ENCODE measurements at places on chromosomes 11 and 22. TPM values are rescaled to one million over a fixed set of nuclear protein-coding genes. Genes with fewer than 3 reads are reported as not detected.

DNA sequence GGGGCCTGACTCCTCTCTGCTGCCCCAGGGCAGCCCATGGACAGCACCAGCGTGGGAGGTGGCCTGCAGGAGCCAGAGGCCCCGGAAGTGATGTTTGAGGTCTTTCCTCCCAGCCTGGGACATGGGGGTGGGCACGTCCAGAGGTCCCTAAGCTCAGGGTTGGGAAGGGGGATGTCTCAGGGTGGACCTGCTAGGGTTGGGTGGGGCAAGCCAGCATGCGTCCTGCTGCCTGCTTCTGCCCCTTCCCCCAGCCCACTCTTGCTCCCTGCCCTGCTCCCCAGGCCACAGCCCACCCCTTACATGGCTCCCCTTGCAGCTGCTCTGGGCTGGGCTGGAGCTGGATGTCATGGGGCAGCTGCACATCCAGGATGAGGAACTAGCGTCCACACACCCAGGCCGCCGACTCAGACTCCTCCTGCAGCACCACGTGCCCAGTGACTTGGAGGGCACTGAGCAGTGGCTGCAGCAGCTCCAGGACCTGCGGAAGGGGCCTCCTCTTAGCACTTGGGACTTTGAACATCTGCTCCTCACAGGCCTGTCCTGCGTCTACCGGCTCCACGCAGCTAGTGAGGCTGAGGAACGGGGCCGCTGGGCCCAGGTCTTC lies 1.3 kb downstream of the FAM180B start:
- DNase-seq = no peak
- H3K27me3 ChIP-seq = peaks cover 4% of the 10 kb centered on the region
- no peak overlapping the region for H3K27ac ChIP-seq
- peaks cover 10% of the 10 kb centered on the region for H3K36me3 ChIP-seq
- H3K4me1 ChIP-seq = peaks cover 6% of the 10 kb centered on the region

DNA sequence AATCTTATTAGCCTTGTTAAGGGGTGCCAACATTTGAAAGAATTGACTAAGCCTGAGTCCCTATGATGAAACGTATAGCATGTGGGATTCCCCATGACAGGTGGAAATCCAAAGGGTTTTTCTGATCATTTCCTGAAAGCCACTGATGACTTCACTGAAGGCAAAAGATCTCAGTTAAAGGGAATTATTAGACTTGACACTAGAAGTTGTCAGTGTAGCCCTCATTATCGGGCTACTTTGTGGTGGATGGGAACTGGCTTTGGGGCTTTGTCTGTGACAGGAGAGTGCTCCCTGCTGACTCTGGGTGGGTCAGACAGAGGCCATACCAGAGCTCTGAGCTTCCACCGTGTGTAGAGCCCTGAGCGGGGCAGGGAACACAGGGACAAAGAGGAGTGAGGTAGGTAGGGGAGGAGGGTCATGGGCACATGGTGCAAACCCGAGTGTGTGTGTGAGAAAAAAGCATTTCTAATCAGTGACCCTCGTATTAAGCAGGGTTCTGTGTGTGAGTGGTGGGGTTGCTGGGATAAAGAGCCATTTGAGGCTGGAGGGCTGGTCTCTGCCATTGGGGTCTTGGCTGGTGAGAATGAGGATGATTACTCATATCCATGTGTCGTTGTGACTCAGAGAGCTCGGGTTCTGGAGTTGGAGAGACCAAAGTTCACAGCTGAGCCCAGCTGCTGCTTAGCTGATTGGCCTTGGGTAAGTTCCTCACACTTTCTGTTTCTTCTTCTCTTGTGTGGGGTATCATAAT lies 101.1 kb downstream of the GRIK4 start:
- H3K27me3 ChIP-seq = peaks cover 2% of the 10 kb centered on the region
- peaks cover 17% of the 10 kb centered on the region for H3K4me1 ChIP-seq
- no peak for DNase-seq
- no peaks in the 10 kb centered on the region for H3K36me3 ChIP-seq
- no peak overlapping the region for H3K4me3 ChIP-seq

DNA sequence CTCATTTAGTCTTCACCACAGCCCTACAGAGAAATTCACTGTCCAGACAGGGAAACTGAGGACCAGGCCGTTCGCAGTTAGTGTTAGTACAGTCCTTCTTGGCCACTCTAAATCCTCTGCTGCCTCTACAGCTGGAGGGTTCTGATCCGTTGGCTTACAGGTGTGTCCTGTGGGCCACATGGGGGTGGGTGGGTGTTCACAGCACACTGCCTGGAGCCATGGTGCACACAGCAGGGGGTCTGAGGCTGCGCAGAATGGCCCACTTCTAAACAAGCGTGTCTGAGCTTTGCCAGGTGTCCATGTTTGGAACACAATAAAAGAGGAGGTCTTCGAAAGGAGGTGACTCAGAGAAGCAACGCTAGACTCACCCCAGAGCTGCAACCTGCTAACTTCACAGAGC lies 249.0 kb downstream of the ST3GAL4 start:
- no peaks in the 10 kb centered on the region for H3K4me1 ChIP-seq
- DNase-seq = no peak
- no peaks in the 10 kb centered on the region for H3K36me3 ChIP-seq
- no peak overlapping the region for H3K27ac ChIP-seq

DNA sequence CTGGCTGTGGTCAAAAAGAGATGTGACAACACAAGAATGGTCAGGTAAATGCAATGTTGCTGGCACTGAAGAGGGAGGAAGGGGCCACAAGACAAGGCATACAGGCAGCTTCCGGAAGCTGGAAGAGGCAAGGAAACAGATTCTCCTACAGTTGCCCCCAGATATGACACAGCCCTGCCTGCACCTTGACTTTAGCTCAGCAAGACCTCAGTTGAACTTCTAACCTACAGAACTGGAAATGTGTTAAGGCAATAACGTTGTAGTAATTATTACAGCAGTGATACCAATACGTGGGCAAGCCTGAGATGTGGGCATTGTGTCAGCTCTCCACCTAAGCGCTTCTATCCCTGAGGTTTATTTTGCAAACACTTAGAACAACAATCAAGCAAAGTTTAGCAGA lies 4.2 kb upstream of the KIAA0930 start:
- DNase-seq = no peak
- H3K36me3 ChIP-seq = peaks cover 2% of the 10 kb centered on the region
- no peak overlapping the region for H3K27ac ChIP-seq
- no peak overlapping the region for H3K4me3 ChIP-seq

- H3K27me3 ChIP-seq = no peaks in the 10 kb centered on the region
- DNase-seq = no peak
- H3K36me3 ChIP-seq = no peaks in the 10 kb centered on the region
Measured at GRCh38 chr11:70547821-70548670, 149.7 kb downstream of the CTTN start.

DNA sequence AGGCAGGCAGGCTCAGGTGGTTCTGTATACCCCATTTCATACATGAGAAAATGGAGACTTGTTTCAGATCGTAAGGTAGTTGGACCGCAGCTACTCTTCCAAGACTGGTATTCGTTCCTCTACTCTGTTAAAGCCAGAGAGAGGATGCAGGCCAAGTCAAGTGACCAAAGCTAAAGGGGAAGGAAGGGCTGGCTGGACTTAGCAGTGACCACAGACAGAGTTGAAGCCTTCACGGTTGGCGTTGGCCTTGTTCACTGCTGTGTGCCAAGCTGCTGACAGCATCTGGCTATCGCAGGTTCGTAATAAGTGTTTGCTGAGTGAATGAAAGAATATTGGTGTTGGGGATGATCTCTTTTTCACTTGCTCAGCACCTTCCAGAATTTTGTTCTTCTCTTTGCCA lies 64.2 kb downstream of the PTPRJ start:
- no peaks in the 10 kb centered on the region for H3K27me3 ChIP-seq
- peaks cover 72% of the 10 kb centered on the region for H3K4me1 ChIP-seq
- peak overlapping the region; percentile 76 for H3K27ac ChIP-seq
- no peak for DNase-seq
- H3K4me3 ChIP-seq = no peak overlapping the region

Gene IGSF9B
- total RNA-seq = 73.6 TPM

DNA sequence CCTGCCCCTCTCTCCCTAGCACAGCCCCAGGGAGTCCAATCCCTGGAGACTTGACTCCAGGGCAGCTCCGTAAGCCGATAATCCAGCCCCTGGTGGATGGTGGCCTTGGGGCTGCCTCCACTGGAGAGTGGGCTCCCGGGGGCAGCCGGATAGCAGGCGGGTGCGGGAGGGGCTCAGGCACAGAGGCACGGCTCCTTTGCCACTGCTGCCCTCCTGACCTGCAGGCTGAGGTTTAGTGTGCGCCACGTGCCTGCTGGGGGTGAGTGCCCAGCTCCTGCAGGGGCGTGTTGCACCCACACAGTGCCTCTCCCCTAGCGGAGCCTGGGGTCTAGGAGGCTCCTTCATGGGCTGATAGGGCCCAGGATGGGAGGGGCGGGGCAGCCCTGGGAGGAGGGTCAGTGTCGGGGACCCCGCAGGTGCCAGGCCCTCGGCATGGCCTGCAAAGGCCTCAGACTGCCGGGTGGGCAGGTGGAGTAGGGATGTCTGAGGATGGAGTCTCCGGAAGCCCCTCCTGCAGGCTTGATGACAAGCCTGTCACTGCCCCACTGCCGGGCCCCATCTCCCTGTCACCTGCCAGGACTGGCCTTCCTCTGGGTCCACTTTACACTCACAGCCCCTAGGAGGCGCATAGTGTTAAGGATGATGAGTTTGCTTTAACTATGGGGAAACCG lies 5.6 kb downstream of the DUSP8 start:
- H3K4me3 ChIP-seq = no peak overlapping the region
- no peaks in the 10 kb centered on the region for H3K4me1 ChIP-seq
- no peaks in the 10 kb centered on the region for H3K36me3 ChIP-seq
- no peak overlapping the region for H3K27ac ChIP-seq
- DNase-seq = no peak

Measured in activated T-helper 1 cell treated with anti-CD3 and anti-CD28 coated beads, Interleukin-12 subunit alpha, Interleukin-12 subunit beta, Interleukin-2, Interleukin-4 antibody, amounts not matched to agents 30 ng/mL and 10 ng/mL and 1 ng/mL, durations not matched to agents 14 hours and 24 hours and 36 hours (primary cell).